ENCODE measurements at places on chromosomes 1 and 21.

GRCh38 chr1:203663294-203663693 is 36.7 kb downstream of the ATP2B4 start:
- DNase-seq: no peak

DNA sequence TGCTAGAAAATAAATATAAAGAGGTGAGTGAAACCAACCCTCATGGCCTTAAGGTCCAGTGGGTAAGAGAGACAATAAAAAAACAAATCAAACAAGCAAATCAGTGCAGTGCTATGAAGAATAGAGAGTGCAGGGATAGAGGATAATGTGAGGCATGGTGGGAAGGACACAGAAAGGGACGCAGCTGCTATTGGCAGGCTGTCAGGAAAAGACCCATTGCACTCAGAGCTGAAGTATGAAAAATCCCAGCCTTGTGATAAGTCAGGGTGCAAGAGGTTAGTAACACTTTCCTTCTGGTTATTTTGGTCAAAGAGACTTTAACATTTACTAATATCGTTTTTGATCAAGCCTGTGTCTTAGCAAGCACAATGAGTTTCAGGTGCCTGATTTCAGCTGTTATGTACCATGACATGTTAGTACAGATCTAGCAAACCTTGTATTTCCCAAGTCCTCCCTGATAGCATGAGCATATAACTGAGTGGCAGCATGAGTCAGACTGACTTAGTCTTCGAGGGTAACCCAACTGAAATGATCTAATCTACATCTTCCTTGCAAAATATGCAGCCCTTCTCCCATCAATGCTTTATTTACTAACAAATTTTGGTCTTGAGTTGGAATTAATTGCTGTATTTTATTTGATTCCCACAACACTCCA is 31.7 kb downstream of the CHML start:
- DNase-seq: no peak

DNA sequence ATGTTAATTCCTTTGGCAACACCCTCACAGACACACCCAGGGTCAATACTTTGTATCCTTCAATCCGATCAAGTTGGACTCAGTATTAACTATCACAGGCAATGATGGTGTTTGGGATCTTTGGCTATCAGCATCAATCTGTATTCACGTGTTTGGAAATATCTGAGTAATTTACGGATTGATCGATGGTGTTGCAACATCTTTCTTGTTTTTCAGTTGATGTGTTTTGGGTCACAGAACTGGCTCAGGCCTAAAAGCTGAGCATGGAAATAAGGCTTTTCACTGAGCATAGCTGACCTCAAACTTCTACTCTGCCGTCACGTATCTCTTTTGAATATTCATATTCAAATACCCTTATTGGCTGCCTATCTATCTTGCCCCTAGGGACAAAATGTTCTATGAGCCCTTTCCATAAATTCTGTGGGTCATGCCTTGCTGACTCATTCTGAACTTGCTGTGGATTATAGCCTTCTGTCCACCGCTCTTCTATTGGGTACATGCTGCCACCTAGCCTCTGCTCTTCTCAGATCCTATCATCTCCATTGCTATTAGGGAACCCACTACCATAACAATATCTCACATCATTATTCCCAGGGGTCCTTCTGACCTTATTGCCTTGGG is 156.0 kb downstream of the PDE4B start:
- no peak for DNase-seq

GRCh38 chr21:29233611-29234540 is 64.8 kb upstream of the BACH1 start:
- DNase-seq: no peak

DNA sequence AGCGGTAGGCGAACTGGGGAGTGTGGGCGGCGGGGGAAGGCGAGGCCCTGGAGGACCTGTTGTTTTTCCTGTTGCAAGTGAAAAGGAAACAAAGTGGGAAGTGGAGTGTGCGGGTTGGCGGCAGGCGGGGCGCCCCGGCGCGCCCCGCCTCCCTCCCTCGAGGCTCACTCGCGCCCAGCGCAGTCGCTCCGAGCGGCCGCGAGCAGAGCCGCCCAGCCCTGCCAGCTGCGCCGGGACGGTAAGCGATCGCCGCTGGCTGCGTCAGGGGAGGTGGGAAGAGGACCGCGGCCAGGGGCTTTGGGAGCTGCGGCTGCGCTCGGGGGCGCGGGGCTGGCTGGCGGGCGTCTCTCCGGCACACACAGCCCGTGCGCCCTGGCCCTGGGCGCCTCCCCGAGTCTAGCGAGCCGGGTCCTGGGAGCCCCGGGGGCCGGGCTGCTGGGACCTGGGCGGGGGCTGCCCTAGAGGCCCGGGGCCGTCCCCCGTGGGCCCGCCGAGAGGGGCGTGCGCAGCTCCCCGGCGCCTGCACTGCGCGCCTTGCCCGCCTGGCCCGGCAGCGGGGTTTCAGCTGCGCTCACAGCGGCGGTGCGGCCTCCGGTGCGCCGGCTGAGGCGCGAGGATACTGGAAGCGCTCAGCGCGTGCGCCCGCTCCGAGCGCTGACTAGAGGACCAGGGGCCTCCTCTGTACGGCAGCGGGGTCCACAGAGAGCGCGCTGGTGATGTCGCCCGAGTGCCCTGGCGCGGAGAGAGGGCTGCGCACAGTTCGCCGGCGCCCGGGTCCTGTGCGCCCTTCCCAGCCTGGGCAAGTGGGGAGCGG is at the start of gene PIK3CD:
TSS of gene PIK3CD (plus strand) at position 167 of the 814 bp plus-strand sequence. CDS start 58,725 bp downstream, outside the sequence.
- peak; percentile 38 for DNase-seq

- no peak for DNase-seq
Observed at GRCh38 chr1:24235921-24236788, 49.1 kb upstream of the IFNLR1 start.

GRCh38 chr1:41883507-41883906 is 35.2 kb downstream of the HIVEP3 start:
- DNase-seq: no peak

DNA sequence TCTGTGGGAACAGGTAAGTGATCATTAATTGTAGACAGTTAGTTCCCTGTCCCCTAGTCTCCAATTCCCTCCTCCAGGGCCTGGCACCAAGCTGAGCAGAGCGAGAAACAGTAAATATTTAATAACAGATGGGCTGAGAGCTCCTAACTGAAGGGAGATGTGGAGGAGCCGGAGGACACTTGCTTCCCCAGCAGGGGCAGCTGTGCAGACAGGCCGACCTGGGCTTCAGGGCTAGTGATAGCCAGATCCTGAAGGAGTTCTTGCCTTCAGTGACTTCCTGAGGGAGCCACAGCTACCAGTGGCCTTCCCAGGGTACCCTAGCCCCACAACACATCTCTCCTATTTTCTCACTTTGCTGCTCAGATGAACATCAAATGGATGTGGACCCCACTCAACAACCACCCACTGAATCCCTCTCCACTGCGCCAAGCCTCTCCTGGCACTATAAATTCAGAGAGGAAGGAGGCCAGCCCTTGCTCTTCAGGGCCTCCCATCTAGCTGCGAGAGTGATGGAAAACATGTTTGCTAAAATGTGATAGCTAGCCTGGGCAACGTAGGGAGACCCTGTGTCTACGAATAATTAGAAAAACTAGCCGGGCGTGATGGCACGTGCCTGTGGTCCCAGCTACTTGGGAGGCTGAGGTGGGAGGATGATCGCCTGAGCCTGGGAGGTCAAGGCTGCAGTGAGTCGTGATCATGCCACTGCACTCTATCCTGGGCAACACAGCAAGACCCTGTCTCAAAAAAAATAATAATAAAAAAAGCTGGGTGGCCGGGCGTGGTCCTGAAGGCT is 26.9 kb upstream of the SYNC start:
- DNase-seq: no peak

DNA sequence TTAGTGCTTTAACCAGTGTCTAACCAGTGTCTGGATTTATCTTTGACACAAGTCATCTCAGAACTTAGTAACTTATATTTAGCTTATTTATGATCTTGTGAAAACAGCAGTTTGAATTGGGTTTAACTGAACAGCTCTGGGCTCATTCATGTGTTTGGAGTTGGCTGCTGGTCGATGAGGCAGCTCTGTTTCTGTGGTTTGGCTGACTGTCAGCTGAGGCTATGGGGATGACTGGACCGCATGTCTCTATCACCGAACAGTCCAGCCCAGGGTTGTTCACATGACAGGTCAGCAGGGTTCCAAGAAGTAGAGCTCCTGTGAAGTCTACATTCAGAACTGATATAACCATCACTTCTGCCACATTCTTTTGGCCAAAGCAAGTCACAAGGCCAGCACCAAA is 29.1 kb upstream of the C21orf91 start:
- no peak for DNase-seq

DNA sequence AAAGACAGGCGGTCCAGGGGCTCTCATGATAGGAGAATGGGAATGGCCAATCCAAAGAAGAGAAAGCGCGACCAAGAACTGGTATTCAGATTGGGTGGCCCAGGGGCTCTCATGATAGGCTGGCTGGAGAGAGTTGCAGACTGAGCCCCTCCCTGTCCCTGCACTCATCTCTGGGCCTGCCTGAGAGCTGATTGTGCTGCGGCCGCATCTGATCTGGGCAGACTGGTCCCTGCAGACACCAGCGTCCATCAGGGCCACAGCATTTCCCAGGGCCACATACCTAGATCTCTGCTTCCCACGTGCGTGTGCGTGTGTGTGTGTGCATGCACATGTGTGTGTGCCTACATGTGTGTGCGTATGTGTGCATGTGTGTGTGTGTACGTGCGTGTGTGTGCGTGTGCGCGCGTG is 30.4 kb upstream of the MAN1C1 start:
- DNase-seq: no peak

DNA sequence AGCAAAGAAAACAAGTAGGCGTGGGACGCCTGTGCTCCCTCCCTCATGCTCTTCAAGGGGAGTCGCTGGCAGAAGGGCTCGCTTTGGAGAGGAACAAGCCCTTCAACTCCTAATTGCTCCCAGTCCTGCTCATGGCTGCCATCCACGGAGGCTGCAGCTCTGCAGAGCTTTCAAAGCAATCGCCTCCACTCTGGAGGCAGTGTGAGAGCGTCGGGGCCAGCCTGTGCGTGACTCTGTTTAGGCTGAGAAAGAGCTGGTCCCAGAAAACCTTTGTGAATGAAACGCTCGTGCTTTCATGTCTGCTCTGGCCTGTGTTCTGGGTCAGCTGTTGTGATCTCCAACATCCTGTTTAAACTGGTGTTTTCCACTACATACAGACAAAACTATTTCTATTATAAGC is 23.9 kb upstream of the RUNX1 start:
- no peak for DNase-seq

GRCh38 chr1:37096523-37096922 is 62.2 kb upstream of the GRIK3 start:
- no peak for DNase-seq

GRCh38 chr1:80769208-80769750 is 1031.5 kb upstream of the ADGRL2 start:
- DNase-seq: no peak

- no peak for DNase-seq
Observed at GRCh38 chr21:36890086-36890485, 76.4 kb downstream of the HLCS start.

- no peak for DNase-seq
Observed at GRCh38 chr21:43627527-43627926, 31.8 kb downstream of the HSF2BP start.

DNA sequence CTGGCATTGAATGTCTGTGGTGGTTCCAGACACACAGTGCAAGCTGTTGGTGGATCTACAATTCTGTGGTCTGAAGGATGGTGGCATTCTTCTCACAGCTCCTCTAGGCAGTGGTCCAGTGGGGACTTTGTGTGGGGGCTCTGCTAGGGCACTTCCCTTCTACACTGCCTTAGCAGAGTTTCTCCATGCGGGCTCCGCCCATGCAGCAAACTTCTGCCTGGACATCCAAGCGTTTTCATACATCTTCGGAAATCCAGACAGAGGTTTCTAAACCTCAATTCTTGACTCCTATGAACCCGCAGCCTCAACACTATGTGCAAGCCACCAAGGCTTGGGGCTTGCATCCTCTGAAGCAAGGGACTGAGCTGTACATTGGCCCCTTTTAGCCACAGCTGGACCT is 43.0 kb downstream of the RGS18 start:
- no peak for DNase-seq

DNA sequence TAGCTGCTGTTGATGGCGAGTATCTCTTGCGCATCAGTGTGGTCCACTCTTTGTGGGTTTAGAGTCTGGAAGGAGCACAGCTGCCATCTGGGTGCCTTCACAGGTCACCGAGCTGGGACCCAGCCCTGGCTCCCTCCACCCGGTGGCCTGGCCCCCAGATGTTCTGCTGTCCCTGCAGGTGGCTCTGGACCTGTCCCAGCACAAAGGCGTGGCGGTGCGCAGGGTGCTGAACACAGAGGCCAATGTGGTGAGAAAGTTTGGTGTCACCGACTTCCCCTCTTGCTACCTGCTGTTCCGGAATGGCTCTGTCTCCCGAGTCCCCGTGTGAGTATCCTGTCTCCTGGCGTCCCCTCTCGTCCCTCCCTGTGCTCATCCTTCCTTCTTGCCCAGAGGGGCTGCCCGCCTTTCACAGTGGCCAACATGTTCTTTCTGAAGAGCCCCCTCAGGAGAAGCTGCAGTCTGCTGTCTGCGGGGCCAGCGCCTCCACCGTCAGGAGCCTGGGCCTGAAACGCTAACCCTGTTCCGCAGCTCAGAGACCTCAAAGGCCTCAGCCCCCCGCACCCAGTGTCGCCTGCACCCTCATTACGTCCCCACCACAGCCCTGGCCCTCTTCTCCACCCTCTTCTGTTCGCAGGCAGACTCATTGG is 27.4 kb downstream of the QSOX1 start:
- no peak for DNase-seq

- DNase-seq: no peak
Observed at GRCh38 chr21:19523061-19523460, 1119.5 kb upstream of the TMPRSS15 start.

- DNase-seq: no peak
Observed at GRCh38 chr1:203104789-203105390, 19.1 kb upstream of the MYOG start.

- no peak for DNase-seq
Observed at GRCh38 chr1:159532922-159533321, 2.9 kb downstream of the OR10J5 start.

DNA sequence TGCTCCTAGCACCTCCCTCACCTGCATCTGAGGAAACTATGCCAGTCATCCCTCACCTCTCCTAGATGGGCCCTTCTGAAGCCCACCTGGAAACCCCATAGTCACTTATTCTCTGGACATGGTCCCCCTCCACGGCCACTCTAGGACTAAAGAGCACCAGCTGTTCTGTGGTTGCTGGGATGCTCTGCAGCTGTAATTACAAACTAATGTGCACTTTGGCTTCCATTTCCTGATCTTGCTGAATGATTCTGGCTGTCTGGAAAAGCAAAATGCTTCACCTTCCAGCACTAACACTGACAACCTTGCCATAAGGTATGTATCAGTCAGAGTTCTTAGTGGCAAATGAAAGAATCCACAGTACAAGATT is 48.7 kb upstream of the PSEN2 start:
- no peak for DNase-seq

DNA sequence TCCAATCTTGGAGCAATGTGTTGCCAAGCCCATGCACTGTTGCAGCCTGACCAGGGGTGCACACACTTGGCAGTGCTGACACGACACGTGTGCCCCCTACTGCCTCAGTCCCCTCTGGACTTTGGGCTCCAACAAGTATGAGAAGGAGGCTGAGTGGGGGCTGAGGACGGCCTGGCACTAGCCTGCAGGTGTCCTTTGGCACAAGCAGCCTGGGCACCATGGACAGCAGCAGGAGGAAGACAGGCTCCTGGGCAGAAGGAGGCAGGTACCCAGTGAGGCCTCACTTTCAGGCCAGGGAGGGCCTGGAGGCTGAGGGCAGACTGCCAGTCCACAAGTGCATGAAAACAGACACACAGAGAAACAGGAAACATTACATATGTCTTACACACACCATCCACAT is 1702.9 kb upstream of the B3GALT2 start:
- DNase-seq: peak; percentile 0

Measured in naive thymus-derived CD8-positive, alpha-beta T cell (primary cell).